RPMI8226 (cell line): ENCODE measurements at places on chromosomes 5 and 9.
A peak's percentile ranks its signal among the peaks of the same experiment; 100 is the strongest.

GRCh38 chr9:35651956-35652828 is 1.5 kb upstream of the SIT1 start:
- DNase-seq = no peak

GRCh38 chr5:172853355-172853975 is 19.4 kb downstream of the ERGIC1 start:
- no peak for DNase-seq

- no peak for DNase-seq
Measured at GRCh38 chr5:119785057-119785456, 155.7 kb downstream of the FAM170A start.

DNA sequence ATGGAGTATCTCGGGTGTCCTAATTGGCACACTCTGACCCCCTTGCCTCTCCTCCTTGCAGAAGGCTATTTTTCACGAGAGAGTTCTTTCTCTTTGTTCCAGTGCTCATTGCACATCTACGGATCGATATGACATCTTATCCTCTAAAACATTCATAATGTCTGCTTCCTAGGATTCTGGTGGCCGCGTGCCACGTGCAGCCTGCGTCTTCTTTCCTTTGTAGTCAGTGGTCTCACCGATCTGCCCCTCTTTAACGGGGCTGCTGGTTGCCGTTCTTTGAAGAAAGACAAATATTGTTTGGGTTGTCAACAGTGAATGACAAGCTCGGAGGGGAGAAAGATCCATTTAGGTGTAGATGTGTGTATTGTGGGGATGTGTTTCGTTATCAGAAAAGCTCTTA is 252.4 kb upstream of the WWC1 start:
- no peak for DNase-seq

GRCh38 chr5:37833990-37834389 is 5.9 kb downstream of the GDNF start:
- no peak for DNase-seq

GRCh38 chr5:84281383-84281782 is 103.3 kb downstream of the EDIL3 start:
- DNase-seq = no peak

DNA sequence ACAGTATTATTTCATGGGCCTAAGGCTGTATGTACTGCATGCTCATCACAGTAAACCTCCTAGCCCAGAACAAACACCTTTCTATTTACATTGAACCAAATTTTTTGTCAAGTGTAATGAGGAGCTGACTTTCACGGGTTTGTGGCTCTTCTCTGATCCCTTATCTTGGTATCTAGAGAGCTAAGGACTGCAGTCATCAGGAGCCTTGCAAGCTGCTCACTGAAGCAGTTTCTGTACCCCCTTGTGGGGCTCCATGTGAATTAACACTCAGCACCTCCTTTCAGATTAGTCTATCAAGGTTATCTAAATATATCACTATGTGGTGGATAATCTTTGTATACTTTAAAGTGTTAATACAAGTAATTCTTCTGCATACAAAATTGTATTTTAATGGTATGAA is 108.2 kb downstream of the AUH start:
- peak; percentile 32 for DNase-seq

DNA sequence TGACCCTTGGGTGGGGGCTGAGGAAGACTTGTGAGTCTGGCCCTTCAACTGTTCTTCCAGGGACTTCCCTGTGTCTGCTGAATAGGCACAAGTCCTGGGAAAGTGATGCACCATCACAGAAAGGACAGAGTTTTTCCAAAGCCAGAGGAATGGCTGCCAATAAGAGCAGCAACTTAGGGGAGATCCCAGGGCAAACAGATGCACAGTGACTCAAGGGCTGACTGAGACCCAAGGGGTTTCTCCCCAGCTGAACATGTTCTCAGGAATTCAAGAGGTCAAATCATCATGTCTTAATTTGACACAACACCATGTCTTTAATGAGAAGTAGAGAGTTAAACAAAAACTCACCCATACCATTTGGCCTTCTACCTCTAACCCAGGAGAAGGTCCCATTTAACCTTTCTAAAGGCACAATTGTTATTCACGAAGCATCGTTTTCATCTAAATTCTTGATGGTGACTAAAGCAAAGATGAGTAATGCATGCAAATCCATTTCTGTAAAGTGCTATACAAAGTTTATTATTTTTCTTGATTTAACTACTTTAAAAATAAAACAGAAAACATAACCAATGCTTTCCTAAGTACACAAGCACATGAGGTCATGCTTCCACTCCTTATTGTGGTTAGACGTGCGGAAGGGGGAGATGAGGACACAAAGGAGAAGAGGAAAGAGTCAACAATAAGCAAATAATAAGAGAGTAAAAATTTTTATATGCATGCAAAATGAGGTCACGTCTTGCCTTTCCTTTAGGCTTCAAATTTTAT is 324.1 kb downstream of the PLK2 start:
- DNase-seq = no peak

DNA sequence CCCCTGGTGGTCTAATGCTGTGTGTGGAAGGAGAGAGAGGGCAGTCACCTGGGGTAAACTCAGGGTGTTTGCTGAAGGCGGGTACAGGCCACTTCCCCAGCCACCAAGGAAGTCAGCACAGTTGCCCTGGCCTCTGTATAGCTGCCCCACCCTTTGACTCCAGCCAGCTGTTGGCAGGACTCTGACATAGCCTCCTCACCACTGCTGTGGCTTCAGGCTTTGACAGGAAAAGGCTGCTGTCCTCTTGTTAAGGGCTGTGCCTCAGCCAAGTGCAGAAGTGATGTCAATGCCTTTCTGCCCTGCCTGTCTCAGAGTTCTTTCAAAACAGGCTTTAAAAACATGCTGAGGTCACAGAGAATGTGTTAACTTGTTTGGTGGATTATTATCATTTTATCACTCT is 487.2 kb upstream of the KLF4 start:
- DNase-seq = no peak

DNA sequence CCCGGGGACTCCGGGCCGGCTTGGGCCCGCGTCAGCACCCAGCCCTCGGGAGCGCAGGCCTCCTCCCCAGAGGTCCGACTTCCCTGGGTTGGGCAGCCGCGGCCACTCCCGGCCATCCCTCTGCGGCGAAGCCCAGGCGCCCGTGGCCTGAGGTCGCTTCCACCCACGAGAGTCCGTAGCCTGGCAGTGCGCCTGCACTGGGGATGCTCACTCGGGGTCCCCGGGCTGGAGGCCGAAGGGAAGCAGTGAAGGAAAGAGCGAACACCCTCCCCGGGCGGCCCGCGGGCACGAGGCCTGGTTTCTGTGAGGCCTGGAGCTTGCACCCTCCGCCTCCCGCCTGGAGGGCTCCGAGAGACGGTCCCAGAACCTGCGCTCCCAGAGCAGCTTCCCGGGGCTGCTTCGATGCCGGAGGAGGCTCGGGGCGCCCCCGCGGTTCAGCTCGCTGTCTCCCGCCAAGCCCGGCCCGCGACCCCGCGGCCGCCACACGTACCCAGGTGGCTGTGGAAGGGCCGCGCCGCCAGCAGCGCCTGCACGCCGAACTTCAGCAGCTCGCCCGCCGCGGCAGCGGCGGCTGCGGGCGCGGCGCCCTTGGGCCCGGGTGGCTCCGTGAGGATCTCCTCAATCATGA is 607 bp downstream of the BARX1 start:
- DNase-seq = no peak
